Suppressor macrophage treated with lipopolysaccharide for 4 hours (primary cell): ENCODE measurements at places on chromosomes 2 and 18.

DNA sequence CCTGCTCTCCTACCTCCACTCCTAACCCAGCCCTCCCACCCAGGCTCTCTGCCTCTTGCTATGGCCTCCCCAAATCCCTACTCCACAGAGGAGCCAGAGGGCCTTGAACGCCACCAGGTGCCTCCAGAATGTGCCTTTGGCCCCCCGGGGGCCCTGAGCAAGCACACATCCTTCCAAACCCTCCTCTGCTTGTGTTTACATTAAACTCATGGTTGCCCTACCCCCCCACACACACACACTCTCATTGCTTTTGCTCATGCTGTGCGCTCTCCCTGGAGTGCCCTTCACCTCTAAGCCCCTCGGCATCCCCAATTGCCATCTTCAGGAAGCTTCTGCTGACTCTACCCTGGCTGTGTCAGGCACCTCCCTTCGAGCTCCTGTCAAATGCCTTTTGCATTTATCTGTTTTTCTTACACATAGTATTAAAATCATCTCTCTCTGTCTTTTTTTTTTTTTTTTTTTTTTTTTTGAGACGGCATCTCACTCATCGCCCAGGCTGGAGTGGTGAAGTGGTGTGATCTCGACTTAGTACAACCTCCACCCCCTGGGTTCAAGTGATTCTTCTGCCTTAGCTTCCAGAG, 16.3 kb upstream of the TET3 start:
- no peak for DNase-seq

- no peak for DNase-seq
These were observed 61.7 kb upstream of the DTNA start for GRCh38 chr18:34648269-34648985.

DNA sequence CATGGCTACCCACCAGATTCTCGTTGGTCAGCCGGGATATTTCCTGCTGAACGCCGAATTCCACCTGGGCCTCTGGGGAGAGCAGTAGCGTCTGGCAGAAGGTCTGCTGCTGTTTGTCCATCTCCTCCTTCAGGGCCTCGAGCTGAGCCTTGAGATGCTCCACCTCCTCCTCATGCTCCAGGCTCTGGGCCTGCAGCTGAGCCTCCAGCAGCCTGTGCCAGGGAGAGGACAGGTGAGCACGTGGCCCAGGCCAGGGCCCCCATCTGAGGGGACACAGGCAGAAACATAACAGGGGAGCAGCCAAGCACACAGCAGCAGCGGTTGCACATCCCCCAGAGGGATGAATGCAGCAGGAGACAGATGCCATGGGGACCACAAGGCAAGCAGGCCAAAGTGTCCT, 40.1 kb upstream of the ACAA2 start:
- no peak for DNase-seq

DNA sequence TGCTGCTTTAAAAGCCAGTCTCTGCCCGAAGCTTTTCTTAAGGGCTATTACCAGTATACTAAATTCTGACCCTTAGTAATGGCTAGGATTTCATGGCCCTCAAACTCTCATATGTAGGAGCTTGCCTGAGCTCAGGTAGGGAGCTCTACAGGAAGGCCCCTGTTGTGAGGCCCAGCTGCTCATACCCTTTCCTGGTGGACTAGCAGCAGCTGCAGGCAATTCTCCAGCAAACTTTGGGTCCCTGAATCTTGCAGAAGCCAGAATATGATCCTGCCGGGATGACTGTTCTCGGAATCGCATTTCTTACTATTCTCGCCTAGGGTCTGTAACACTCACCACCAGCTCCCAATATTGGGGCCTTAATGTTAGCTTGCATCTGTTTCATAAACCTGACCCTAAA, 106.4 kb upstream of the SERTAD2 start:
- DNase-seq, result no peak

DNA sequence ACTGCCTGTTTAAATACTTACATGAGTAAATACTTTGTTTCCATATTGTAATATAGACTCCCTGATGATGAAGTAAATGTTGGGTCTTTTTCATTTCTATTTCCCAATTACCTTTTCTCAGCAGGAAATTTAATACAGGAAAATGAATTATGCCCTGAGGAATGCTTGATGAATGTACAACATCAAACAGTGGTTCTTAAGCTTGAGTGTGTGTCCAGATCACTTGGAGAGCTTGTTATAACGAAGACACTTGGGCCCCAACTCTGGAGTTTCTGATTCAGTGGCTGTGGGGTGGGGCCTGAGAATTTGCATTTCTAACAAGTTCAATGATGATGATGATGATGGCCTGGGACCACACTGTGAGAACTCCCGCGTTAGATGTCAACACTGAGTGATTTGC, 7.1 kb upstream of the ME2 start:
- DNase-seq, result no peak

DNA sequence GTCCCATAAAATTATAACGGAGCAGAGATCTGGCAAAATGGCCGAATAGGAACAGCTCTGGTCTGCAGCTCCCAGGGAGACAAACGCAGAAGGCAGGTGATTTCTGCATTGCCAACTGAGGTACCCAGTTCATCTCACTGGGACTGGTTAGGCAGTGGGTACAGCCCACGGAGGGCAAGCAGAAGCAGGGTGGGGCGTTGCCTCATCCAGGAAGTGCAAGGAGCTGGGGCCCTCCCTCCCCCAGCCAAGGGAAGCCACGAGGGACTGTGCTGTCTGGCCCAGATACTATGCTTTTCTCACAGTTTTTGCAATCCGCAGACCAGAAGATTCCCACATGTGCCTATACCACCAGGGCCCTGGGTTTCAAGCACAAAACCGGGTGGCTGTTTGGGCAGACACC, 22.8 kb downstream of the ICA1L start:
- DNase-seq, result peak; percentile 53

- DNase-seq, result no peak
These were observed 336.1 kb upstream of the SKOR2 start for GRCh38 chr18:47587587-47587986.

DNA sequence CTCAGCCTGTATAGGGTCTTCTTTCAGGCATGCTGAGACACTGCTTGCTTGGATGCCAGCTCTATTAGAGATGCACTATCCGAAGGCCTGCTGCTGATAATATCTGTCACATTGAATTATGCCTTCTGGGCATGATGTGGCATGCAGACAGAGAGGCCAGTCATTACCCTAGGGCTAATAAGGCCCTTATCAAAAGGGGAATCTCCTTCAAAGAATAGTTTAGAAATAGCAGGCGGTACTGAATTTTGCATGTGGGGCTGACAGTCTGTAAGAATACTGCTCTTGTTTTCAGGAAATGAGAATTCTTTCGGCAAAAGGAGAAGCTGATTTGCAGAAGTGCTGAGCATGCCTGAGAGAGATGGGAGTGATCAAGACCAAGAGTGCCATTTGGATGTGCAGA, 13.1 kb upstream of the LHCGR start:
- peak; percentile 36 for DNase-seq

- DNase-seq, result peak; percentile 94
These were observed at the start of gene ZNF804A for GRCh38 chr2:184598316-184599053. Gene ZNF804A, plus strand, starts transcription at chr2:184598529. Its CDS starts 431 bp downstream, at chr2:184598960.

GRCh38 chr2:213491376-213491775, 207.1 kb downstream of the SPAG16 start:
- no peak for DNase-seq

DNA sequence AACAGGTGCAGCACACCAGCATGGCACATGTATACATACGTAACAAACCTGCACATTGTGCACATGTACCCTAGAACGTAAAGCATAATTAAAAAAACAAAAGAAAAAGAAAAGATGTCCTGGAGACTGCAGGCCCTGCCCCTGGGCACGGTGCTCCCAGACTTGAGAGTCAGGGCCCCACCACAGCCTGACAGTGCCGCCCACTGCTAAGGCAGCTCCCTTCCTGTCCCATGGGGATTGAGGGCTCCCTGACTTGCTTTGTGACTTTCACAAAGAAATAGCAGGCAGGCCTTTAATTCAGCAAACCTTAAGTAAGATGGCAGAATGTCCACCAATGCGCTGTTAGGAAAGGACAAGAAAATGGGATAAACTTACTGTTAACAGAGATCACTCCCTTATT, 116.8 kb downstream of the NDUFA10 start:
- DNase-seq, result no peak

DNA sequence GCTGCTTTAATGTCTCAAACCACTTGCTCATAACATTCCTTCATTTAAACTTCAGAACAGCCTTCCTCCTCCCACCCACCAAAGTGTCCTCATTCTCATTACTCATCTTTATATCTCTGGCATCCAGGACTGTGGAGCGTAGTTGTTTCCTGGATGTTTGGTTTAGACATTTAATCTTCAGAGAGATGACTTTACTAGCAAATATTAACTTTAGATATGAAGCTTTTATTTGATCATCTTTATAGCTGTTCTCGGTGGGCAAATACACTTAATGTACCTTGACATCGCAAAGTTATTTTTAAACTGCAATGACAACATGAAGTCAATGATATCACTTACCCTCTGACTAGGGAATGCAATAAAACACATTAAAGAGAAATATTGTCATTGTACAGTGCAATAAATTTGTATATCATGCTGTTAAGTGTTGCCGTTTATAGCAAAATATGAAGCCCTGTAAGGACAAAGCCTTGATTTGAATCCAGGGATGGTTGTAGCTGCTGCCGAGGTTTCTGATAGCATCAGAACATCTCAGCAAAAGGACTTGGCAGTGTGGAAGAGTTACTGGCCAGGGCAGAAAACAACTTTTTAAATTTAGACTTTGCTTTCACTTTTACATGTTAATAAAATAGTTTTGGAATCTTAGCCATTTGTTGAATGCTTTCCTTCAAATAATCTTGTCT, 4.6 kb upstream of the LAMA3 start:
- no peak for DNase-seq

DNA sequence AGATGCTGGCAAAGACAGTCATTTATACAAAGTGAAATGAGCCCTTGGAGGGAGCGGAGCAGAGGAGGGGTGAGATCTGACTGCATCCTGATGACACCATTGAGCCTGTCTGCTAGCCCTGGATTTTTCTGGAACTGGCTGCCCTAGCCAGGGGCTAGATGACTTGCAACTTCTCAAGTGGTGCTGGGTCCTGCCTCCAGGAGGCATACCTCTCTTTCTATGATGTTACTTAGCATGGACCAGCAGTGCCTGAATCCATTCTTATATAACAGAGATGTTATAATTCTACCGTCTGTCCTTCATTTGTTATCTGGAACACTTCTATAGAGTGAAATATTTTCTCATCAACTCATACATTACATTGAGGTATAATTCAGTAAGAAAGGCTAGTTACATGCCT, 8.5 kb upstream of the TWIST2 start:
- no peak for DNase-seq

DNA sequence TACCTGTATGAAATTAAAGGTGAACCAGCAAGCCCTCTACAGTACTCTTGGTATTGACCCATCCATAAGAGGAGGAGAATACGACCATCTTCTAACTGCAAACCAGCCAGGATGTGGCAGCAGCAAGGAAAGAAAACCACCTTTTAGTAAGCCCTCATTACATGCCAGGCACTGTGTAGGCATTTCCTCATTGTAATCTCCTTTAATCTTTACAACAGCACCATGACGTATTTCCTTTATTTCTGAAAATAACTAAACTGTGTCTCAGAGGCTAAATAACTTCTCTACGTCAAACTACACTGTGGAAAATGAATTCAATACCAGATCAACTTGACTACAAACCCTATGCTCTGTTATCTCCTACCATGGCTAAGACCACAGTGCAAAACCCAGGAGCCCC, 18.2 kb downstream of the WDR35 start:
- DNase-seq, result peak; percentile 2

DNA sequence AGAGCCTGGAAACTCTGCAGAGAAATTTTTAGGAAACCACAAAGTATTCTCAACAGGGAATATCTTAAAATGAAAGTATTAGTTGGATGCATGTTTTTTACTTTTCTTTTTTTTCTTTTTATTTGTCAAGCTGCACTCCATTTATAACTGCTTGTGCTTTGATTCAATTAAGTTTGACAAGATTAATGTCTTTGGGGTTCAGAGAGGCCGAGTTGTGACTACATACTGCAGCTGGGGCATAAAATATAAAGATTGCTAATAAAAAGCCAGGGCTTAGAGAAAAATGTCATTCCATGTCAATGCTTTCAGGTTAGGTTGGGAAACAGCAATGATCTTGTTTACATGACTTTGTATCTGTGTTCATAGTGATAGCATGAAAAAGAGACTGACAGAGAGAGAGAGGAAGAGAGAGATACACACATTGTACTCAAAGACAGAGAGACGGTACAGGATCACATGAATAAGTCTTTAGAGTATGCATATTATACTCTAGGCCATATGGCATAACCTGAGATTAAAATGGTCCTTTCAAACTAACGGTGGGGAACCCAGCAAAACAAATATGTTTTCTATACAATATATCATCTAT, 1022.3 kb upstream of the CNTNAP5 start:
- DNase-seq, result no peak

- DNase-seq, result no peak
These were observed 163.4 kb downstream of the ARL4C start for GRCh38 chr2:234333168-234334130.

- DNase-seq, result no peak
These were observed 10.4 kb downstream of the FOXI3 start for GRCh38 chr2:88442061-88442460.

GRCh38 chr2:13923823-13924222, 708.7 kb upstream of the LRATD1 start:
- no peak for DNase-seq

DNA sequence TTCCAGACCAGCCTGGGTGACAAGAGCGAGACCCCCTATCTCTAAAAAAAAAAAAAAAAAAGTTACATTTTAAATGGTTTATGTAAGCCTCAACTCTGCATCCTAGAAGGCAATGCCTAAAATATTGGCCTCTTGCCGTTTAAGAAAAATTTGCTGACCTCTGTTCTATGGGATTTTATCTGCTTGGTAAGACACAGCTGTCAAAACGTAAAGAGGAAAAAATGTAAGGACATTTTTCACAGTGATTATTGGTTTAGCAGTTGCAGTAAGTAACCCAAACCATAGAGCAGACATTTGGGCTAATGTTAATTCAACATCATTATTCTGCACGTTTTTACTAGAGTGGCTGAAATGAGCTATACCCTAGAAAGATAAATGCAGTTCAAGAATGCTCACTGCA, 14.4 kb upstream of the E2F6 start:
- DNase-seq, result no peak

DNA sequence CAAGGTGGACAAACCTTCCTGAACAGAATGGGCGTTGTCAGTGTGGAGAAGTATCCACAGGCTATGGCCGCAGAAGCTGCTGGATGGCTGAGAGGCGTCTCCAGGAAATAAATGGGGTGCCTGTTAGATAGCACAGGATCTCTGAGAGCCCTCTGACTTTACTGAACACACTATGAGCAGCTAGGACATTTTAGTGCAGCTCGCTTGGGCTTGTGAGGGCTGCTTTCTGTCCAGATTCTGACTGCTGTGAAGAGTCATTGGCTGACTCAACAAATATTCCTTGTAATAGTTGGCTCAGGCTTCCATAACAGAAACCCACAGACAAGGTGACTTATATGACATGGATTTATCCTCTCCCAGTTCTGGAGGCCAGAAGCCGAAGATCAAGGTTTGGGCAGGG, 100.2 kb upstream of the SNTG2 start:
- no peak for DNase-seq

- DNase-seq, result no peak
These were observed 108.8 kb downstream of the MTCL1 start for GRCh38 chr18:8814206-8814605.

- DNase-seq, result no peak
These were observed 11.0 kb downstream of the FAM210A start for GRCh38 chr18:13715330-13715729.
